ENCODE measurements at places on chromosomes 5 and 9.
A peak's percentile ranks its signal among the peaks of the same experiment; 100 is the strongest.

GRCh38 chr5:174424219-174425053, 299.9 kb upstream of the MSX2 start:
- DNase-seq = no peak

GRCh38 chr9:123401879-123402513, 46.0 kb downstream of the CRB2 start:
- peak; percentile 20 for DNase-seq

- DNase-seq = no peak
Measured at GRCh38 chr5:176653401-176654385, 6.4 kb downstream of the TSPAN17 start.

GRCh38 chr9:81146684-81147337, 542.5 kb downstream of the TLE1 start:
- peak; percentile 75 for DNase-seq

- no peak for DNase-seq
Measured at GRCh38 chr9:130226112-130226511, 39.4 kb upstream of the HMCN2 start.

GRCh38 chr9:112647596-112647995, 70.3 kb downstream of the INIP start:
- DNase-seq = no peak

DNA sequence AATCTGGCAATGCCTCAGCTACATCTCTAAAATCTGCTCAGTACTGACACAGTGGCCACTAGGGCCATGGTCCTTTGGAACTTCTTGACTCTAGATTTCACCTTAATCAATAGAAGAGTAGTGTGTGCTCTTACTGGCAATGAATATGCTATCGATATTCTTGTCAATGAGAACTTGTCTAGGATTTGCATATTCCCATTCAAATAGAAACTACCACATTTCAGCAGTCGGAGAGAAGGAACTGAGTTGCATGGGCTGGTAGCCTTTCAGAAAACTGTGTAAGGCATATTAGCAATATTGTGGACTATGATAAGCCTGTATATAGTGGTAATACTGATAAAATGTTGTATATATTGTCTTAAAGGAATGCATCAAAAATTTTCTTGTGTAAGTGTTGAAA, 45.3 kb upstream of the NAA35 start:
- DNase-seq = no peak

GRCh38 chr5:176863765-176864098, 35.4 kb downstream of the HK3 start:
- DNase-seq = no peak

DNA sequence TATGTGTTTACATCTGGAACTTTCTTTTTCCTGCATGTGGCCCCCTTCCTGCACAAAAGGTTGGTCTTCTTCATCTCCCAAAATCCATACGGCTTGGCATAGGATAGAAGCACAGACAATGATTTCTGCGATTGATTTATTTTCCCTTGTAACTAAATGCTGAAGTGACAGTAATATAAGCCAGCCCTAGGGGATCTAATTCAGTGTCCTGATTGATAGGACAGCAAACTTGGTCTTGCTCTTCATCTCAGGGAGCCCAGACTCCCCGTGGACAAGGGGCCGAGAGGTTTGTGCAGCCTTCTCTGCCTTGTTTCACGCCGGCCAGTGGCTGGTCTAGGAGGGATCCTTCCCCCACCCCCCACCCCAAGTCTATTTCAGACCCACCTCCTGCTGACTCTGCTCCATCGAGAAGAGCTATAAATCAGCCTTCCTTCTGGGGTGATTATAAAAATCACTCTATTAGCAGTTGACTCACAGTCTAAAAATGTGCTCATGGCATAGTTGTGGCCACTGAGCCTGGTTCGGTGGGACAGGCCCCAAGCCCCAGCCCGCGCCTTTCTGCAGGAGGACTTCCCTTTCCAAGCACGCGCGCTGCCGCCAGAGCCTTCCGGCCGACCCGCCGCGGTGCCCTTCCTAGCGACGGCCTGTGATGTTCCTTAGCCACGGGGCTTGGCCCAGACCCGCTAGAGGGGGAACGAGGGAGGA, 89.8 kb upstream of the COL5A1 start:
- DNase-seq = peak; percentile 96

DNA sequence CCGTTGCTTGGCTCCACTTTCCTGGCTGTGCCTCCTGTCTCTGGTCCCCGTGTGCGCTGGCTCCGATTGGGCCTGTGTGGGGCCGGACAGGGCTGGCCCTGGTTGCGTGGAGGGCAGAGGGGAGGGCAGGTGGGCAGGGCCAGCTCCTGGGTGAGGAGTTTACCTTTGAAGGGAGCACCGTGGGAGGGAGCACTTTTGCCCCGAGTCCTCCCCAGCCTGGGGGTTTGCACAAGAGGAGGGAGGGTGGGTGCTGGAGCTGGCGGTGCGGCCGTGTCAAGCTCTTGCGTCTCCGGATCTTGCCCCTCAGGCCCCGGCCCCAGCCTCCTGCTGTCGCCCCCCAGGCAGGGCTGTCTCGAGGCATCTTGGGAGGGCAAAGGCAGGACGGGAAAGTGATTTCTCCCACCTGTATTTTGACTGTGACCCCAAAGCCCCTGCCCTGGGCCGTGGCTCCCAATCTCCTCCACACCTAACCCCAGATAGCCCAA, 48.3 kb upstream of the EXOC3 start:
- DNase-seq = no peak

GRCh38 chr9:71765693-71766092, 2.6 kb downstream of the CEMIP2 start:
- DNase-seq = peak; percentile 71

- DNase-seq = peak; percentile 51
Measured at GRCh38 chr9:69122082-69122548, 52.0 kb upstream of the TJP2 start.

- DNase-seq = no peak
Measured at GRCh38 chr9:85130260-85130659, 460.7 kb downstream of the NTRK2 start.

GRCh38 chr5:104859437-104859836, 1296.8 kb upstream of the NUDT12 start:
- no peak for DNase-seq
